ENCODE measurements at places on chromosomes 7 and 10. TPM values are rescaled to one million over a fixed set of nuclear protein-coding genes. Genes with fewer than 3 reads are reported as not detected.

GRCh38 chr10:72353965-72354355 is 759 bp downstream of the DNAJB12 start:
- DNase-seq, result no peak
- H3K36me3 ChIP-seq, result peaks cover 17% of the 10 kb centered on the region
- H3K27me3 ChIP-seq, result no peaks in the 10 kb centered on the region
- peak overlapping the region; percentile 99 for H3K27ac ChIP-seq
- H3K4me1 ChIP-seq, result peaks cover 30% of the 10 kb centered on the region
- H3K4me3 ChIP-seq, result peak overlapping the region; percentile 90

DNA sequence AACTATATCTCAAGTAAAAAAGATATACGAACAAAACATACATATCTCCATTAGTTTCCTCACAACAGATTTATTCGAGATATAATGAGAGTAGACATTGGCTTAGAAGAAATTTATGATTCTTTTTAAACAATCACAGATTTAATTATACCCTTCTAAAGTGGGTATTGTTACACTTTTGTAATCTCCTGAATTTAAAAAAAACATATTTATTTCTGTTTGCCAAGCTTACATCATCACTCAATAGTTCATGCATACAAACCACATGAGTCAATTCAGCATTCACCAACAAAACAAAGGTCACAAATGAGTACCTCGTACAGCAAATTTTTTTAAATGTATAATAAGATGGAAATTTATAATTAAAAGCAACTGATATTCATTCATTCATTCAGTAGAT is 17.6 kb downstream of the LRRN3 start:
- H3K27ac ChIP-seq, result peak overlapping the region; percentile 66
- H3K36me3 ChIP-seq, result peaks cover 71% of the 10 kb centered on the region
- no peak for DNase-seq
- peaks cover 56% of the 10 kb centered on the region for H3K4me1 ChIP-seq
- H3K4me3 ChIP-seq, result no peak overlapping the region

GRCh38 chr7:36303202-36304098 is 86.2 kb upstream of the ANLN start:
- H3K27me3 ChIP-seq, result no peaks in the 10 kb centered on the region
- H3K27ac ChIP-seq, result no peak overlapping the region
- no peak for DNase-seq
- no peak overlapping the region for H3K4me3 ChIP-seq
- no peaks in the 10 kb centered on the region for H3K36me3 ChIP-seq
- H3K4me1 ChIP-seq, result no peaks in the 10 kb centered on the region

DNA sequence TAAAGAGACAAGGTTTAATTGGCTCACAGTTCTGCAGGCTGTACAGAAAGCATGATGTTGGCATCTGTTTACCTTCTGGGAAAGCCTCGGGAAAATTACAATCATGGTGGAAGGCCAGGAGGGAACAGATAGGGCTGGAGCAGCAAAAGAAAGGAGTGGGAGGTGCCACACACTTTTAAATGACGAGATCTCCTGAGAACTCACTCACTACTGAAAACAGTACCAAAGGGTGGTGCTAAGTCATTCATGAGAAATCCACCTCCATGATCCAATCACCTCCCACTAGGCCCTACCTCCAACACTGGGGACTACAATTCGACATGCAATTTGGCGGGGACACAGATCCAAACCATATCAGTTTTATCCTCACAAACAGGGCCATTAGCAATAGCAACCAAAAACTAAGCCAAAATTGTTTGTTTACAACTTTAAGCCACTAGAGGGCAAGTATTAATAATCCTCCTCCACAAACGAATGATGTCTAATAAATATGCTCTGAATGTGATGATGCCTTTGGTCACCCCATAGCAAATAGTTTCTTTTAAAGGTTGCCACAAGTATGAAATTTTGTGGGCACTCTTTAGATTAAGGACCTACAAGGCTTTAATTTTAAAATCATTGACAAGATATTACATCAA is 129.2 kb upstream of the NRBF2 start:
- H3K4me1 ChIP-seq, result peaks cover 4% of the 10 kb centered on the region
- DNase-seq, result no peak
- H3K27me3 ChIP-seq, result peaks cover 16% of the 10 kb centered on the region
- no peak overlapping the region for H3K4me3 ChIP-seq

The OR2A12 gene
- total RNA-seq, result not detected

The ALOX5 gene
- total RNA-seq, result 2.4 TPM

Measured in activated CD4-positive, alpha-beta T cell treated with anti-CD3 and anti-CD28 coated beads, Interleukin-2, amount 10 ng/mL, durations not matched to agents 24 days and 14 days (primary cell).